ENCODE measurements at places on chromosomes 7 and 10.

DNA sequence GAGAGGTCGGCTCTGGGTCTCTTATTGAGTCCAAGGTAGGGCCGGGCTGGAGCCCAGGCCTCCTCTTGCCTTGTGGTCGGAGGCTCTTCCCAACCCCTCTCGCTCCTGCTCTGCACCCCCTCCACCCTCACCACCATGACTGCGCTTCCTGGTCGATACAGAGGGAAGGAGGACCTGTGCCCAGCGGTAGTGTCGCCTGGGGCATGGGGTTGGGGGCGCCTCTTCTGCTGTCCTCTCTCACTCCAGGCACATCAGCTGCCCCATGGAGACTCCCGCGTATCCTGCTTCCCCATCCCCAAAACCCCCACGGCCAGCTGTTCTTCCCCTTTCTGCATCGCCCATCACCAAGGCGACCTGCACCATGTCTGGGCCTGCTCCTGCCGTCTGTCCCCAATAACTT lies 44.4 kb downstream of the TMEM270 start:
- DNase-seq = no peak

DNA sequence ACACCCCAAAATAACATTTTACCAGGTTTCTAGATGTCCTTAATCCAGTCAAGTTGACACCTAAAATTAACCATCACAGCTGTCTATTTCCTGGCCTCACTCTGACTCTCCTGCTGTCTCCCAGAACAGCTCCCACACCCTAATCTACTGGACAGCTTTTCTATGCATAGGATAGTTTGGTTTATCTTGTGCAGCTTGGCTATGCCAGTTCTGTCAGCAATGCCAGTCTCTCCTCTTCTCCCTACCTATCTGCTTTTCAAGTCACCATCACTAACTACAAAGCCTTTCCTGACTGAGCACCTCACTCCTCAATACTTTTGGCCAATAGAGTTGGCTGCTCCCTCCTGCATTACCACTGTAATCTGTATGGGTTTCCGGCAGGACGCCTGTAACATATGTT lies 5.0 kb downstream of the NCOA4 start:
- no peak for DNase-seq

- DNase-seq = no peak
These were observed 874 bp downstream of the CISD1 start for GRCh38 chr10:58269782-58270290.

DNA sequence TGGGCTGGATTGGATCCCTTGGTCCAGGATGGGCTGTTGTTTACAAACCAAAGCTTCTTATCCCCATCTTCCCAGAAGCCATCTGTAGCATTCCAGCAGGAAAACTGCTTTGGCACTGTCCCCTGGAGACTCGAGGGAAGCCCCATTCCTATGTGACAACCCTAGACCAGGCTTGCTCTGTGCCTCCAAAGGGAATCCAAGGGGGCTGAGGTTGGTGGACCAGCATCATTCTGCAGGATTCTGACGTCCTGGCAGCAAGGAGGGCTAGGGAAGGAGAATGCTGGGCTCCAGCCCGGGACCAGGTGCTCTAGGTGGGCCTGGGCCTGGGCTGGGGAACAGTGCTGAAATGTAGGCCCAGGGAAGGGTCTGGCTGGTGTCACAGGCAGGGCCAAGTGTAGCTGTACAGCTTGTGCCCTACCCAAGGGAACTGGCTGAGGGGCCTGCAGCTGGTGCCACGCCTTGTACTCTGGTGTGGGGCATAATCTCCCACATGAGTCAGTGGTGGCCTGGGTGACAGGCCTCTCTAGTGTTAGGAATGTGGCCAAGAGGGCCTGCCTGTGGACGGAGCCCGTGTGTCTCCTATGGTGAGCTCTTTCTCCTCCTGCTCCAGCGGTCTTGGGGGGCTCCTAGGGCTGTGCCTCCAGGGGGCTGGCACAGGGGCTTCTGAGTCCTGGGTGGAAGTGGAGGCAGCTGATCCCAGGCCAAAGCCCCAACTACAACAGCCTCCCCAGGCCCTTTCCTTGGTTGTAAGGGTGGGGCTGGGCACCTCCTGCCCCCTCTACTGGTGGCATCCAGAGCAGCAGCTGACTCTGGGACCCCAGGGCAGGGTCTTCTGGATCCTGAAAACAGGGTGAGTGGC lies 25.2 kb downstream of the TRIM8 start:
- peak; percentile 67 for DNase-seq

GRCh38 chr10:6176691-6177231 lies 26.0 kb upstream of the PFKFB3 start:
- DNase-seq = no peak

- no peak for DNase-seq
These were observed 62.9 kb downstream of the AKR1B1 start for GRCh38 chr7:134396031-134396430.

DNA sequence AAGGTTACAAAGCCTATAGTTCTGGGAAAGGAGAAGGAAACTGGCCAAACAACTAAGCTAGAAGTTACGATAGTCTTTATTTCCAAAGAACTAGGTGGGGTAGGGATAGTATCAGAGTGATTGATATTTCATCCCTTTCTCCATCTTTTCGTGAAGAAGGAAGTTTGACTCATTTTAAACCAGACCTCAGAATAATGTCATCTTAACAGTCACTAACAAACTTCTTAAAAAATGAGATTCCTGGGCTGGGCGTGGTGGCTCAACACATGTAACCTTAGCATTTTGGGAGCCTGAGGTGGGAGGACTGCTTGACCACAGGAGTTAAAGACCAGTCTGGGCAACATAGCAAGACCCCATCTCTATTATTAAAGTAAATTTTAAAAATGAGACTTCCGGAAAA lies 69.4 kb downstream of the ARL4A start:
- DNase-seq = peak; percentile 48

DNA sequence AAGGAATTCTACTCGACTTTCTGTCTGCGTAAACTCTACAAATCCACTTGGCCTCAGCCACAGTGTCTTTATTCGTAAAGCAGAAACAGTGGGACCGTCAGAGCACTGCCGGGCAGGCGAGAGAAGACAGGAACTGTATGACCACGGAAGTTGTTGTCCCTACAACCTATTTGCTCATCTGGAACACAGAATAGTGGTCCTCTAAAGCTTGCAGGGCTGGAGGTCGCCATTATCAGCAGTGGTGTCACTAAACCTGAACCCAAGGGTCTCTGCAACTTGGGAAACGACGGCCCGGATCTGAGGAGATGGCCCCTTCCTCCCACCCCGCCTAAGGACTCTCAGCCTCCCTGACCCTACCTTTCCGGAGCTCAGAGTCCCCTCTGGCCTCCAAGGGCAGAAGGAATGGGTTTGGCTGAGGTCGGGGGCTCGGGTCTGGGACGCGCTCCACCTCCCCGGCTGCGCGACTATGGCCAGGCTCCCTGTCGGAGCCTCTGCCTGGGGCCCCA lies 442 bp downstream of the STYXL1 start:
- DNase-seq = no peak

GRCh38 chr7:147279514-147279913 lies 1162.9 kb downstream of the CNTNAP2 start:
- DNase-seq = no peak

- DNase-seq = no peak
These were observed 68.9 kb upstream of the DNAAF5 start for GRCh38 chr7:657565-658119.

- no peak for DNase-seq
These were observed 1168.7 kb upstream of the AUTS2 start for GRCh38 chr7:68429411-68430117.

DNA sequence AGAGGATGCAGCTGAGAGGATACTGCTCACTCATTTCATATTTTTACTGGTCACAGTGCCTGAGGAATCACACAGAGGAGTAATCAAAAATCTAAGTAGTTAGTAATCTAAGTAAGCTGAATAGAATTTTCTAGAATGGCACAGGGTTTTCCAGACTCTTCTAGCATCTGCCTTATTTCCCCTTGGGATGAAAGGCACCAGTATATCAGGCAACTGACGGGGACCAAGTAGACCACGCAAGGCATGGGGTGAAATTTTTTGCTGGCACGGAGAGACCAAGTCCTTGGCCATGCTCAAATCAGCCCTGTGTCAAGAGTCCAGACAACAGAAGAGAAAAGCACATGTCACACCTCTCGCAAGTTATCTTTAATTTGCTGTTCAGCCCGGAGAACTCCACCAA lies 14.2 kb downstream of the NCOA4 start:
- DNase-seq = no peak

DNA sequence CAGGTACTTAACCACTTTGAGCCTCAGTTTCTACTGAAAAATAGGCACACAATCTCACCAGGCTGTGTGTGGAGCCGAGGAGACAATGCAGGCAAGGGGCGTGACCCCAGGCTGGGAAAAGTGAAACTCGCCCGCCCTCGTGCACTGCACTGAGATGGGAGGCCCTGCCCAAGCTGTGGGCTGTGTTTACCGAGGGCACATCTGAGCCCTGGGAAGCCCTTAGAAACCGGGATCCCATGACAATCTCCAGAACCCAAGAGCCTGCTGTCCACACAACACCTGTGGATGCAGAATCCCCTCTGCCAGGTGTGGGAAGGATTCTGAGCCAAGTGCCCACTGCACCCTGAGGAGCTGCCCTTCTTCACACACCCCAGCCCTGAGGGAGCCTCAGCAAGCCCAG lies 198.3 kb downstream of the GRID1 start:
- no peak for DNase-seq

DNA sequence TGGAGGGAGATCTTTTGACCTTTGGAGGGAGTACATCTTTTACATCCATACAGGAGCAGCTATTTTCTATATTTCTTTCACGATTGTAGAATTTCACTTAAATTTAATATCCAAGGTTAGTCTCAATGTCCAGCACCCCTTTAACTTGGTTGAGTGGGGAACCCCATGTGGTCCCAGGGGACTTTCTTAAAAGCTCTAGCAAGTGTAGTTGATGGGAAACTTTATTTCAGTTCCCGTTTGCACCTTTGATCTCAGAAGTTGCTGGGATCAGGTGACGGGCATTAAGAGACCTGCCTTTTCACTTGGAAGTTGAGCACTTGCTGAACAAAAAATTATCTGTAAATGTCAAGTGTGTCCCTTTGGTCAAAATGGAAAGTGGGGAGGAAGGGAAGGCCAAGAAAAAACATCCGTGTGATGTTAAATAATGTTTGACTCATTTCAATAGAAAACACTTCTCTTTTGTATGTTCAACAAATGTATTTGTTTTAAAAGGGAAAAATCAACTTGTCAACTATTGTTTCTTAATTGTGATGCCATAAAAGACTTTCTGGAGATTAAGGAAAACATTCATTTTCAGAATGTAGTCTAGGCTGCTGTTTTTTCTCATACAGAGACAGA lies 370.1 kb upstream of the GALNT17 start:
- DNase-seq = no peak

GRCh38 chr7:151721694-151722093 lies 155.2 kb downstream of the PRKAG2 start:
- DNase-seq = no peak

DNA sequence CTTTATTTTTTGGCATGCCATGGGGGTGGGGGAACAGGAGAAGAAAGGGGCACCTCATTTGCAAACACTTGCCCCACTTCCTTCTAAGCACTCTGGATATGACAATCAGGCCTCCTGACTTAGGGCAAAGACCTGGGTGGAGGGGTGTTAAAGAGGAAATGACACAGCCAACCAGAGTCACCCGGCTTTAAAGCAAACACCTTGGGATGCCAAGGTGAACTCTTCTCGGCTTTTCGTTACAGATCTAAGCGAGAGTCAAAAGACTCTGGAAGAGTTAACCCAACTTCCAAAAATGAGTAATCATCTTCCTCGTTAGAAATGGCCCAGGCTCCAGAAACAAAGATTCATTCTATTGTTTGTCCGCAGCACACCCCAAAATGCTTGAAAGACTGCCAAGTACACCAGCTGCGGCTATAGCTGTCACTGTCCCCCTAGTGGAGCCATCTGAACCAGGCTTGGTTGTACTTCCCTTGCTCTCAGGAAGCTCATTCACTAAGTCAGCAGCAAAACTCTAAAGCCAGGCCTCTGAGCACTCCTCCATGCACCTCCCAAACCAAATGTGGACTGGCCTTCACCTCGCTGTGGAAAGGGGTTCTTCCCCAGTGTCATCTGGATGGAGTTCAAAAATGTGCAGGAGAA lies 24.8 kb downstream of the FAM53B start:
- peak; percentile 60 for DNase-seq

DNA sequence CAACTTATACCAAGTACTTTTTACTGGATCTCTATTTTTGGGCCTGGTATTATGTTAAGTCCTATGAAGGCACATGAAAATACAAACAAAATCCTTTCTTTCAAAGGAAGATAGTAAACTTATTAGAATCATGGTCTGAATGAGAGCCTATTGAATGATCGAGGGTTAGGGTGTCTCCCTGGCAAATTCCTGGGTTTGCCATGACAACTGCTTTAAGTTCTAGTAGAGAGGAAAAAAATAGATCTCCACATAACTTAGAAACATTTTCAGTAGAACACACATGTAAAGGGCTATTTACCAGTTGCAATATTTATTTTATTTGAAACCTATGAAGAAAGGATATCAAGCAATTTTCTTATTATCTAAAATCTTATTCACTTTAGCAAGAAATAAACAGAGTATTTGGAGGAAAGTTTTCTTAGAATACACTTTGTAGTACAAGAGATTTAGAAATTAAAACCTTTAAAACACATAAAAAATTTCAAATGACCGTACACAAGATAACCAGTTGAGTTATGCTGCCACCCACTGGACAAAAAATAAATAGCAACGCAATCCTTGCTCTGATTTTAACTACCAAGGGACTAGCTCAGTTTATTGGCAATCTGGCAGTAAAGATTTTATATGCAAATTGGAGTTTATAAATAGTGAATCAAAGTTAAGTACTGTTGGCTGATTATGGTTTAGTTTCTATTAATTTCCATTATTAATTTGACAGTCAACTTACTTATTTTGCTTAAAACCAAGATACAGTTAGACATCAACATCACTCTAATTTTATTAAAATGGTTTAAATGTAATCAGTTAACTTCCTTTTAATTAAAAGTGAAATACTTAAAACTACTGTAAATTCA lies 33.9 kb downstream of the CACUL1 start:
- DNase-seq = peak; percentile 57

DNA sequence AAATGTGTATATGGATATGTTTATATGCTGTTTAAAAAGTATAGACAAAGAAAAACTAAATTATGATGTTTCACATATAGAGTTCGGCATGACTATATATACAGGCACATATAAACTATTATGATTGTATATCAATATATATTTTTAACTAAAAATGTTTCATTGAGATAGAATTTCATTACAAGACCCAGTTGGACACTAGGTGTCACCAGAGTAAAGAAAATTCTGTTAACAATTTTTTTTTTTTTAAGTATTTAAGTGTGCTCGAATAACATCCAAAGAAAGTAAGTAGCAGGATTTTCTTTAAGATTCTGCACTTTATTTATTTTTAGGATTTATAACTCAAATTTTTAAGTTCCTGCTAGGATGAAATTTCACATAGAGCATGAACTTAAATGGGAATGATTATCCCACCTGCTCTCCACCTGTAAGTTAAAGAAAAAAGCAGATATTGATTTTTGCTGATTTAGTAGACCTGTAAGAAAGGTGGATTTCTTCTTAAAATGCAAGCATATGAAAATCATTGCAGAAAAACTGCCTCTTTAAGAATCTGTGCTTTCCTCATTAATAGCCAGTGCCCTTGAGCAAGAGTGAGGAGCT lies 961.5 kb downstream of the PCDH15 start:
- peak; percentile 27 for DNase-seq
